ENCODE measurements at places on chromosomes 2 and 18.

GRCh38 chr2:121071034-121071504, 213.9 kb downstream of the TFCP2L1 start:
- DNase-seq, result peak; percentile 55

GRCh38 chr18:44795241-44795640, 114.6 kb downstream of the SETBP1 start:
- no peak for DNase-seq

GRCh38 chr2:208713066-208713745, 306.6 kb downstream of the PTH2R start:
- no peak for DNase-seq

DNA sequence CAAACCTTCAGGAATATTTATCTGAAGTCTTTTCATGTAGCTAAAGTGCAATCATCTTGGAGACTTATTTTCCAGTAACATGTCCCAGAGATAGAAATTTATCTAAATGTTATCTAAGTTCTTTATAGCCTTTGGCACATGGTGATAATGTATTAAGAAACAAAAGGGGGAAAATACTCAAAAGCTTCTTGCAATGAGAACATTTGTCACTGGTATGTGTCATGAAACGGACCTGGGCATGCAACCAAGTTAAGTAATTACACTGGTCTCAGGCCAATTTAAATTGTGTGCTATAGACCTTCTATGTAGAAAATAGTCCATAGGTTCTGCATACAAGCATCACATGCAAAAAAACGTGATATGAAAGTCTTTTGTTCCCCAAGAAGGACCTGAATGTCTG, 136.2 kb downstream of the SLC8A1 start:
- peak; percentile 74 for DNase-seq

GRCh38 chr18:63301434-63301833, 18.1 kb downstream of the BCL2 start:
- no peak for DNase-seq
